ENCODE measurements at places on chromosomes 3 and 15. TPM values are rescaled to one million over a fixed set of nuclear protein-coding genes. Genes with fewer than 3 reads are reported as not detected.

- no peak for DNase-seq
Observed at GRCh38 chr3:136330900-136331299, 80.8 kb downstream of the PCCB start.

DNA sequence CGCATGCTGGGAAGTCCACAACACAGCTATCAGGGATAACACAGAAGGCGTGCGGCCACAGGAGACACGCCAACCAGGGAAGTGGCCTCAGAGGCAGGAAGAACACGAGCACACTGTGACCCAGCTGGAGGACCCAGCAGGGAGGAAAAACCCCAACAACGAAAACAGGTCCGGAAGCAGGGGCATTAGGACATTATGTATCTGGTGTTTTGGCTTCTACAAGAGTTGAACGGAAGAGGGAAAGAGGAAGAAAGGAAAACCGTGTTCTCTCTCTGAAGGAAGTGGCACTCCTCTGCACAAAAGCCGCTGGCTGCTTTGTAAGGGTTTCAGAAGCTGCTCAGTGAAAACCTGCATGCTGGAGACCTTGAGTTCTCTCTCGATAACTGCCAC, 61.8 kb downstream of the HACD2 start:
- no peak for DNase-seq

DNA sequence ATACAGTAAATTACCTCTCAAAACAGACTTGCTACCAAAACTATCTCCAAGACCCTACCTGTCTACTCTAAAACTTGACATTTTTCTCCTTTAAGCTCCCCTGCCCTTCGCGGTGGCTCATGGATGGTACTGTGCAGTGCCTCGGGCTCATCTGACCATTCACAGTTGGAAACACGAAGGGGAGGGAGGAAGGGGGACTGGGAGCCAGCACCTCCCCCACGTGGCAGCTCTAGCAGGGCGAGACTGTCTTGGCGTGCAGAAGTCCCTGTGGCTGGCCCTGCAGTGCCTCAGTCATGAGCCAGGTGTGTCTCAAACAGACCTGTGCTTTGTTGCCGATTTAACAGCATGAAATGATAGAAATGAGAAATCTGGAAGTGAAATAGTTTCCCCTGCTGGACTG, 372.0 kb downstream of the GABRG3 start:
- no peak for DNase-seq

- DNase-seq = no peak
Observed at GRCh38 chr3:58580826-58581327, 3.7 kb upstream of the FAM107A start.

- DNase-seq = no peak
Observed at GRCh38 chr3:52809149-52809548, 14.6 kb downstream of the ITIH3 start.

DNA sequence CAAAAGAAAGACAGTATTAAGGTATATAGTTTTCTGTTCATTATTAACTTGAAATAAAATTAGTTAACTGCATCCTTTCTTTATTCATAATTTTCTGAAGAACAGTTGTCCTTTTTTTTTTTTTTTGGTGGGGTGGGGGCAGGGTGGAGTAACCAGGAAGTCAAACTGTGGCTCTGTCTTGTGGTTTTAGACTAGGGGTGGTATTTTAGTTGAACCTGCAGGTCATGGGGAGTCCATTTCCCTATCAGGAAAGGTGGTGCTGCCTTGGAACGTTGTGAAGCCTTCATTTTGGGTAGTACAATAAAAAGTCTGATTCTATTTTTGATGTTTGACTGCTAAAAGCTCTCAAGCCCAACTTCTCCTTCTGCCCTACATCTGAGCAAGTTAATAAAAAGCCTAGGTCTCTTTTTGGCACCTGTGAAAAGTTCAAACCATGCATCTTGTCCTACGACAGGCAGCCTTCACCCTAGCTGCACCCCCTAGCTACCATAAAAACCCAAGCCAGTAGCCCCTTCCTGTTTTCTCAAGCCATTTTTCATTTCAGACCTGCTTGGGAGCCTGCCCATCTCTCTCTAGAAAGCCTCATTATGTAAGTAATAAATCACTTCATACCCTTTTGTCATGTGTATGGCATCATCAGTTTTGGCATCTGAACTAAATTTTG, 31.2 kb upstream of the RIOX2 start:
- no peak for DNase-seq

Gene SLCO2A1
- 0.22 TPM for total RNA-seq

DNA sequence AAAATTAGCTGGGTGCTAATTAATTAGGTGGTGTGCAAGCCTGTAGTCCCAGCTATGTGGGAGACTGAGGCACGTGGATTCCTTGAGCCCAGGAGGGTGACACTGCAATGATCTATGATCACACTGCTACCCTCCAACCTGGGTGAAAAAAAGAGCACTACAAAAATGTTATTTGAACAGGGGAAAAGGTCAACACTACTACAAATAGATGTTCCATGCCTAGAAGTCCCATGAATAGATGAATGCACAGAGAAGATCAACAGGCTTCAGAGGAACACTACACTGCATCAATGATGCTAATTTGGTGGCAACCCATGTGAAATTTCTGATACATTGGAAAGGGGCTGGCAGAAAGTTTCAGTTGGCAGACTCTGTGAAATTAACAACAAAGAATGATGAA, 105.4 kb upstream of the FHIT start:
- no peak for DNase-seq

DNA sequence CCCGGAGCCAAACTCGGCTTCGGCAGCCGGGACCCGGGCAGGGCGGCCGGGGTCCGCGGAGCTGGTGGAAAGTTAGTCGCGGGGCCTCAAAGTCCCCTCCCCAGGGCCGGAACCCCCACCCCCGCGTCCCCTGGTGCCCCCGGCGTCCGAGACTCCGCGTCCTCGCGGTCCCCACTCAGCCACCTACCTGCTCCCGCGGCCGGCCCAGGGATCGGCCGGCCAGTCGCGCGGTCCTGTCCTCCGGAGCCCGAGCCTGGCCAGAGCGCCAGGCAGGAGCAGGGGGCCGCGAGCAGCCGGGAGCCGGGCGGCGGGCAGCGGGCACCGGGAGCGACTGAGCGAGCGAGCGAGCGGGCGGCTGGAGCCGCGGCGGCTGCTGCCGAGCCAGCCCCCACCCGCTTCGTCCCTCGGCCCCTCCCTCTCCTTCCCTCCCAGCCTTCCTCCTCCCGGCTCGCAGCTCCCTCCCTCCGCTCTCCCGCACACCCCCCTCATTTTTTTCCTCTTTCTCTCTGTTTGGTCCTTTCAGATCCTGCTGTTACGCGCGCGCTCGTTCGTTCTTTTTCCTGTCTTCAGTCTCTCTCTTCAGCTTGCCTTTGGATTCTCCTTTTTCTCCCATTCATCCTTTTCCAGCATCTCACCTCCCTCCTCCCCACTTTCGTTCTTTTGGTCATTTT, at the start of gene MEGF11:
MEGF11 (minus strand) TSS at position 333 of the 671 bp plus-strand sequence. CDS start 125,347 bp downstream, outside the sequence.
- DNase-seq = peak; percentile 44

DNA sequence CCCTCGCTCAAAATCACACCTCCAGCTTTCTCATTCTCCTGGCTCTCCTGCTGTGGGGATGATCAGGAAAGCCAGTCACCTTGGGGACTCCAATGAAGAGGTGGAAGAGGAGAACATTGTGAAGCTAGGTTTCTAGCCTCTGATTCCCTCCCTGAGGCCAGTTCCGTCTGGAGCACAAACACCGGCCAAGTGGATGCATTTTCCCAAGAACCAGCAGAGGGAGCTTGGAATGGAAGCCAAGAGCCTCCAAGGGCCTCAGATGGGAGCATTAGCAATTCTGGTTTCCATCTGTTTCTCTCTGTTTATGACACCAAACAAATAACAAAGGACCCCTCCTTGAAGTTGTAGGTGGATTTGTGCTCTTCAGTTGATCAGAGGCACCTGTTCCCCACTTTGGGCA, 40.6 kb upstream of the NMNAT3 start:
- peak; percentile 55 for DNase-seq

GRCh38 chr3:39282057-39282456, 2.2 kb upstream of the CX3CR1 start:
- DNase-seq = no peak

DNA sequence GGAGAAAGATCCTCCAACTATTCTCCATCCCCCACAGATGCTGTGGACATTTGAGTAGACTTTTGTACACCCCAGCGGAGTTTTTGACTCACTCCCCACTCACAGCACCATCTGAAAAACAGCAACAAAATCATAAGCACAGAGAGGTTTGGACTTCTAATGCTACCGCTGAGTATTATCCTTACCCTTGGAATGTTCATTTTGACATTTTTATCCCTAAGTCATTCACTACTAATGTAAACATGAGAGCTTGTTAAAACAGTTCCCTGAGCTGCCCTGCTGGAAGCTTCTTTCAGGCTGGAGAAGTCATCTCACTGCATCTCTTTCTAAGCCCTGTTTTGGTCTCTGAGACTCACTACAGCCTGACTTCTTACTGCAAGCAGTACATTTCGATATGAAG, 1045.9 kb downstream of the MCTP2 start:
- DNase-seq = peak; percentile 77

- peak; percentile 59 for DNase-seq
Observed at GRCh38 chr3:33722626-33723370, 4.7 kb upstream of the CLASP2 start.

DNA sequence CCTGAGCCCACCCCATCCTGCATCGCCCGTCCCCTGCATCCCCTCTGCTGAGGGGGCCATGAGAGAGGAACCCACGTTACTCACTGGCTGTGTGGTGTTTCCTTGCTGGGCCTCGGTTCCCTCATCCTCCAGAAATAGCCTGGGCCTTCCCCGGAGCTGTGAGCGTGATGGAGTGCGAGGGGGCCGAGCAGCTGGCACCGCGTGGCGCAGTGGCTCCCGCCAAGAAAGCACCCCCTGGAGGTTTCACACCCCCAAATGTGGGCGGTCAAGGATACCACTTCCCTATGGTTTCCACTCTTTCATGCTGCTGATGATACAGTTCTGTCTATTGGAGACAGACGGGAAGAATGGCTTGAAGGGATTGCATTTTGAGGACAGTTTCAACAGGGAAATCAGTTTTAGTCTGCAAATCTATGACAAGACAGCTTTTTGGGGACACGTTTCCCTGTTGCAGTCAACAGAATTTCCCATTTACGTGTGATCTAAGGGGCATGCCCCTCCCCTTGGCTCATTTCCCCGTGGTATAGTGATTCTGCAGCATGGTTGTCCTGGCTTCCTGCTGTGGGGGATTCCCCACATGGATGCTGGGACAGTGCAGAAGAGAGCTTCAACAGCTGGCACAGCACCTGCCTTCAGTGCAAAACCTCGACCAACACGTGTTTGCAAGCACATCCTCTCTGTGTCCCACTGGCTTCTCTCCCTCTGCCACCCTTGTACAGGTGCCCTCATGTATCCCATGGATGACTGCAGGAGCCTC, 377.5 kb downstream of the LRTM1 start:
- no peak for DNase-seq

- no peak for DNase-seq
Observed at GRCh38 chr15:100790786-100791265, 88.8 kb upstream of the ALDH1A3 start.

DNA sequence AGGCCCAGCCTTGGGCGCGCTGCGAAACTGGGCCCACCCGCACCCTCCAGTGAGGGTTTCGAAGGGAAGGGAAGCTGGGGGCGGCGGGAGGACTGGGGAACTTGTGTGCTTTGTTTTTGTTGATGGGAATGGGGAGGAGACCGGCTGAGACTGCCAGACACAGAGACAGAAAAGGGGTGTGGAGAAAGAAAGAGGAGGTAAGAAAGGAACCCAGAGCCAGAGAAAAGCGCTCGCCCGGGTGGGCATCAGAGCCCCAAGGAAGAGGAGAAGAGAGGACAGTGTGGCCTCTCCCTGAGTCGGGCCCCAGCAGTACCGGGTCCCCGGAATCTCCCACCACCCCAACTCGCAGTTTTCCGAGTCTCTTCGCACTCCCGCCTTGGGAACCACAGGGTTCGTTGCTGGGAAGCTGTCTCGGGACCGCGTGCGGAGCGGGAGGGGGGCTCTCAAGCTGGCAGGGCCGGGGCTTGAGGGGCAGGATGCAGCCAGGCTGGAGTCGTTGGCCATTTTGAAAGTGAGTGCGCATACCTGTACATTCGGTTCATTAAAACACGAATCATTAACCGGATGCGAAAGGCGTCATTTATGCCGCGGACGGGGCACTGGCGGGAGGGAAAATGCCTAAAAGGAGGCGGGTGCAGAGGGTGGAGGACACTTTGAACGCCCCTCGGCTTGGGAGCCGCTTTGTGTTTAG, 3.1 kb downstream of the SKOR1 start:
- no peak for DNase-seq

DNA sequence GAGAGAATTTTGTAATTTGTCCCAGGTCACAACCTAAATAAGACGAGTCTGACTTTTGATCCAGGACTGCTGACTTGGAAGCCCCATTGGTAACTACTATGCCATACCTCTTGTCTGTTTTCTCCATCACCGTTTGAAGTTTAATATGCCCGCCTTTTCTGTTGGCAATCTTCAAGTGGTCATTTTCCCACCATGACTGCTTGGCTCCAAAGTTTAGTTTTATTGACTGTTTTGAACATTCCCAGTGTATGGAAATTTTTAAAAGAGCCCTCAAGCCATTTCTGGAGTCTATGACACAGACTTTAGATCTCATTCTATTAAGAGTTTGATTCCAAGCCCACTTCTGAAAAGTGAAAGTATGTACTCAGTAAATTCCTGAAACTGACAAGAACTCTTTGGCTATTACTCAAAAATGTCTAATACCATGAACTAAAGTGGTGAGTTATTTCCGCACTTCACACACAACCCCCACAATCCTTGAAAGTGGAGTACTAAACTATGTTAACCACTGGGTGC, 136.7 kb upstream of the ADAMTS9 start:
- no peak for DNase-seq

DNA sequence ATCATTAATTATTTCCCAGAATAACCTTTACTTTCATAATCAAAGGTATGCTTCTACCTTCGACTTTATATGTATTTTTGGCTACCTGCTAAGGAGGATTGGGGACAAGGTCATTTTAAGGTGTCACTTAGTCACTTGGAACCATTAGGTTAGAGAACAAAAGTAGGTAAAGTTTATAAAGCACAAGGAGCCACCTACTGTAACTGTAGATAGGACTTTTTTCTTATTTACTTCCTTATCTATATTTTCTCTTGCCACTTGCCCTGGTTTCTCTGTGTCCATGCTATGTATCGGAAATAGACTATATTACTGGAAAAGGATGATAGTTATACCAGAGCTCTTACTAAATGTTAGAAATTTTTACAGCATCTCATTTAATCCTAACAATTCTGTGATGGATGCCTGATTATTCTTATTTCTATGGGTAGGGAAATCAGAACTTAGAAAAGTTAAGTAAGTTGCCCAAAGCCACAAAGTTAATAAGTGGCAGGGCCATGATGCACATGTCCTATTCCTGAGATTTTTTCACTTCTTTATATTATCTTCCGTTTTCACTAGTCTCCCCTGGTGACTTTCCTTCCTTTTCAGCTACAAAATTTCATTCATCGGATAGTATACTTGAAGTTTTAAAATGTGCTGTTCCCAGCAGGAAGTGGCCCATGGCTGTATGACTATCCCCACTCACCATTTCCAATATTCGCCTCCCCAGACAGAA, 132.5 kb downstream of the CMSS1 start:
- DNase-seq = no peak

DNA sequence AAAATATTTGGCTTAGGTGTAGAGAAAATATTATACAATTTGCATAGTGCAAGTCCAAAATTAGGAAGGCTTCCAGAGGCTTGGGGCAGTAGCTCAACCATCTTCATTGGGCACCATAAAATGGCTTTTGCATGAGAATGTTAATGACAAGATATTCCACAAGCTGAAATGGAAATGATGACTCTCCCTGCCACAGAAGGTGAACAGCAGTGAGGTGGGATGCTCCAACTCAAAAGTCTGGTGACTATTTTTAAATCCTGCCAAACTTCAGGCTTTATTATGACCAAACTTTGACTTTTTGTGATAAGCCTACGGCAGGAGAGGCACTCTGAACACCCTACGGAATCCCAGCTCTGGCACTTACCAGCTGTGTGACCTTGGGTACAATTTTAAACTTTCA, 37.6 kb downstream of the ARHGEF3 start:
- no peak for DNase-seq

All from GM23248 (cell line).